ENCODE measurements at places on chromosomes 5 and 9. TPM values are rescaled to one million over a fixed set of nuclear protein-coding genes. Genes with fewer than 3 reads are reported as not detected.

The PLPPR1 gene
- not detected for total RNA-seq

The CCDC69 gene
- 23.2 TPM for total RNA-seq

The SLC44A1 gene
- total RNA-seq, result 2.9 TPM

The LARP1 gene
- total RNA-seq, result 331 TPM

The FGF1 gene
- total RNA-seq, result not detected

The FBP2 gene
- not detected for total RNA-seq

The PROB1 gene
- total RNA-seq, result 9.2 TPM

The TXN gene
- 463 TPM for total RNA-seq

The CCL27 gene
- total RNA-seq, result 0.52 TPM

Data from activated CD4-positive, alpha-beta T cell treated with anti-CD3 and anti-CD28 coated beads, Interleukin-2, amount 10 ng/mL, durations not matched to agents 24 days and 14 days (primary cell).